ENCODE measurements at places on chromosomes 2 and 18. TPM values are rescaled to one million over a fixed set of nuclear protein-coding genes. Genes with fewer than 3 reads are reported as not detected.

Gene ANKRD12
- 156 TPM for total RNA-seq

Gene ADCY3
- total RNA-seq: 27.7 TPM

Gene CHPF
- total RNA-seq: 45.0 TPM

Gene DUSP2
- 5.5 TPM for total RNA-seq

Gene TUBB8B
- total RNA-seq: 0.69 TPM

Gene DYSF
- total RNA-seq: 1.8 TPM

Gene EFHD1
- 3.7 TPM for total RNA-seq

Gene YPEL5
- total RNA-seq: 112 TPM

Gene ACTG2
- total RNA-seq: 0.23 TPM

Gene GFPT1
- total RNA-seq: 104 TPM

Gene CFC1
- 9.2 TPM for total RNA-seq

Gene TMEM198
- total RNA-seq: 13.8 TPM

Gene CPS1
- 3.2 TPM for total RNA-seq

Gene EMILIN2
- 1.8 TPM for total RNA-seq

Gene WNT10A
- total RNA-seq: 0.46 TPM

Gene ACADL
- total RNA-seq: 4.8 TPM

Gene SLC14A1
- total RNA-seq: 5.1 TPM

Gene GKN1
- not detected for total RNA-seq

Gene FBXO15
- total RNA-seq: 7.2 TPM
